ENCODE measurements at places on chromosomes 6 and 20.

DNA sequence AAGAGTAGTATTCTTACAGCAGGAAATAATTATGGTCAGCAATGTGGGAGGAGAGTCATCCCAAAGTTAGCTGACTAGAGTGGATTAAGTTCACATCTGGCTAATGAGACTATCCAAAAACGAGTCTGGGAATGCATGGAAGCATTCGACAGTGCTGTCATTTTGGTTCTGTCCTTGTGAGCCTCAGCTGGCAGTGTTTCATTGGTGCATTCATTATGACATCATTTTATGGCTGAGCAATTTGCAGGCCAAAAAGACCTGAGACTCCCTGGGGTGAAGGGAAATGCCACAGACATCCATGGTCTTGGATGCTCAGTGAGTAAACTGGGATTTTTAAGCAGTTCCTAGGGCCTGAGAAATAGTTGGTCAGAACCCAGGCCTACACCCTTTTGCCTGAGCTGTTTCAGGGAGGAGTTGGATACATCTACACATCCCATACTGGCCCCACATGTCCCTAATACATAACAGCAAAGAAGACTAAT, 196.4 kb upstream of the CCN2 start:
- DNase-seq: no peak

DNA sequence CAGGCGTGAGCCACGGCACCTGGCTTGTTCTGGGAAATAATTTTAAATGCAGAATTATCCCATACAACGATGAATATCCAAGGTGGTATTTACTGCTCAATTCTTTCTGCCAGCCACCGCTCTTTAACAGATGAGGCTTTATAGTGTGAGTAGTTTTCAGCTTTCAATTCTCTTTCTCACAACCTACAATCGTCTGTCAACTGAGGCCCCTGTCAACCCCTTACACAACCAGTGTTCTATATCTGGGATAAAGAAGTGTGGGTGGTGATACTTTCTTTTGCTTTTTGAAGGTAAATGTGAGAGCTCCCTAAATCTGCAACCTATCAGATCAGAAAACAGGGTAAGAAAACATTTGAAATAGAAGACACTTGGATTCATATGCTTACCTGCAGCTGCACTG, 22.5 kb downstream of the STAU1 start:
- no peak for DNase-seq

GRCh38 chr6:2875359-2876191, 27.5 kb downstream of the SERPINB9 start:
- no peak for DNase-seq

DNA sequence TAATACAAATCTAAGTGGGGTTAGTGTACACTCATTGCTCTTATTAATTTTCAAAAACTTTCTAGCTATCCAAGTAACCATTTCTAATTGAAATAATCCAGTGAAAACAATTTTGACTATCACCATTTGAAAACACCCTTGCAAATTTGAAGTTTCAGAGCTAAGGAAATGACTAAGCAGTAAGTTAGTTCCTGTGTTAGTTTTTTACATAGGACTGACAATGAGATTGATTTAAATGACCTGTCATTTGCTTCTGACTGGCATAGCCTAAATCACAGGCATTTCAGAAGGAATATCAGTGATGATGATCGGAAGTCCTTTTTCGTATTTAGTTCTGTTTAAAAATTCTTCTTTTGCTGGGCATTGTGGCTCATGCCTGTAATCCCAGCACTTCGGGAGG, 27.0 kb downstream of the STK4 start:
- no peak for DNase-seq

DNA sequence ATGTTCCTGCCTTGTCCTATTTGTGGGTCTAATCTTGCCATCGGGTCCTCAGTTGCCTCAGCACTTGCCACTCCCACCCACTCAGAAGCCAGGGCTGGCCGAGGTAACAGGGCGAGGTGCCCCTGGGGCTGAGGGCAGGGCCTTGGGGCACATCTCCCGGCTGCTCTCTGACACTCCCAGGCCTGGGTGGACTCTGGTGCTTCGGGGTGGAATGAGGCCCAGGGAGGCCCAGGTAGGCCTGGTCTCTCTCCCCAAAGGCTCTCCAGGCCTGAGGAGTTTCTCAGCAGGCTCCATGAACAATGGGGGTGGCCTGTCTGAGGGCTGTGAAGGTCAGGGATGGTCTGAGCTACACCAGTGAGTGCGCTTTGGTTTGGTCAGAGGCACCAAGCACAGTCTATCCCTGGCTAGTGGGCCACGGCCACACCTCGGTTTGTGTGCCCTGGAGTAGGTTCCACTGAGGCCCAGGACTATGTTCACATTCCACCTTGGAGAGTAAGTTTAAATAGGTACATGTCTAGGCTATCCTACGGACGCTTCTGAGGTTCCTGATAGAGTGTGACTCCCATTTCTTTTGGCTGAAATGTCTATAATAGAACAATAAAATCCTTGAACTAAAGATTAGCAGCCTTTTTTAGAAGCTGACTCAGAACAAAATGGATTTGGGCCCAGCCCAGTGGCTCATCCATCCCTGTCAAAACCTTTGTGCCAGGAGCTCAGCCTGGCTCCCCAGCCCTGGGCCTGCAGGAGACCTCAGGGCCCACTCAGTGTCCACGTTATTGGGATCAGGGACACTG, 78.8 kb downstream of the SLC24A3 start:
- DNase-seq: no peak

DNA sequence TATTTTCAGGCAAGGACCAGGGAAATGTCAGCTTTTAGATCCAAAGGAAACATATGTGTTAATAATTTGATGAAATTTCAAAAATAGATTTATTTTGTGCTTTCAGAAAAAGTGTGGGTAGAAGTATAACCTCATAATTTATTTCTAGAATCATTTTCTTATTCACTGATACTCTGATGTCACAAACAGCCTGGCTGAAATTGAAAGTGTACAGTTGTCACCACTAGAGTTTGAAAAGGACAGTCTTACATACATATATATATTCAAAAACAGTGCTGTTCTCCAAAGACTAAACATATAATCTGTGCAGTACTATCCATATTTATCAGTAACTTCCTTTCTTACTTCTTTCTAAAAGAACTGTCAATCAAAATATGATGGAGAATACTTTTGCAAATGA, 254.4 kb upstream of the KCNQ5 start:
- DNase-seq: no peak

- DNase-seq: no peak
Measured at GRCh38 chr6:124478906-124479305, 483.3 kb upstream of the RNF217 start.

GRCh38 chr6:37779902-37780628, 39.5 kb upstream of the ZFAND3 start:
- DNase-seq: no peak

GRCh38 chr6:25481267-25481666, 170.7 kb upstream of the SCGN start:
- DNase-seq: no peak

- DNase-seq: no peak
Measured at GRCh38 chr6:53058388-53059195, 6.6 kb upstream of the FBXO9 start.

DNA sequence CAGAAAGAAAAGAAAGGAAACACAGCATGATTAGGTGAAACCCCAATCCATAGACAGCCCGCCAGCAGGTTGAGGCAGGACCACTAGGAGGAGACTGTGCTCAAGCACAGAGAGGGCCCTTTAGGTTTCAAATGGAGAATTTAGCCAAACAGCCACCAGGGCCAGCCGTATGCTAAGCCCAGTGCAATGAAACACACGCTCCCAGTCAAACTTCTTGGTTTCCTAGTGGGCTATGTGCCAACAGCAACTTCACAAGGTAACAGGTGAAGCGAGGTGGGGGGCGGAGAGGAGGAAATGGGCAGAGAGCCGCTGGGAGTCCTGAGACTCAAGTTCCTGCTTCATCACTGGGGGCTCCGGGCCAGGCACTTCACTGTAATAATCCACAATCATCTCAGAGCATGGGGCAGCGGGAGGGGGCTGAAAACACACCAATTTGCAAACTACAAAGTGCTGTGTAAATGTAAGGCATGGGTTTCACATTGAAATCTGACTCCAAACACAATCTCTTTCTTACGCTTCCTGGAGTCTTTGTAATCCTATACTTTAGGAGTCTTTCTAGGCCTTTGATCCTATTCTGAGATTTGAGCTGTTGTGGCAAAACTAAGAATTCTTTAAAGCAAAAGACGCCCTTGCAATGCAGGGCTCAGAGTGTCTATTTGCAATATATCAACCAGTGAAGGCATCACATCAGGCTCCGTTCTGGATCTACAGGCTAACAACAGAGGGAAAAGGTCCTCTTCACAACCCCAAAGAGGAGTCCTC, 117.3 kb downstream of the OPRM1 start:
- DNase-seq: peak; percentile 42

GRCh38 chr6:127129251-127129650, 10.8 kb downstream of the RSPO3 start:
- no peak for DNase-seq

- no peak for DNase-seq
Measured at GRCh38 chr20:48773837-48774418, 53.9 kb downstream of the PREX1 start.

DNA sequence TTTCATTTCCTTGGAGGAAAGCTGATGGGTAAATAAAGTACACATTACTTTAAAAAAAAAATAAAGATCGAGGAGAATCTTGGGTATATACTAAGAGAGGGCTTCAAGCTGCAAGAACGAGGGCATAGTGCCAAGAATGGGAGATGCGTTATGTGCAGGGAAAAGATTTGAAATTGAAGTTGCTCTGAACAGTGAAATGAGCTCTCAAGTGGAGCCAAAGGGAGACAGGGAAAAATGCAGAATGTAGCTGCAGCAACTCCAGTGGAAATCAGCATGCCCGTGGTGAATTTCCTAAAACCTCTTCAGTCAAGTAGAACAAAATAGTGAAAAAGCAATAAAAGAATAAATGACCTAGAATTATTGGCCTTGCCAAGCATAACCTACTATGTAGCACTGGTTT, 11.4 kb upstream of the COL9A1 start:
- no peak for DNase-seq

DNA sequence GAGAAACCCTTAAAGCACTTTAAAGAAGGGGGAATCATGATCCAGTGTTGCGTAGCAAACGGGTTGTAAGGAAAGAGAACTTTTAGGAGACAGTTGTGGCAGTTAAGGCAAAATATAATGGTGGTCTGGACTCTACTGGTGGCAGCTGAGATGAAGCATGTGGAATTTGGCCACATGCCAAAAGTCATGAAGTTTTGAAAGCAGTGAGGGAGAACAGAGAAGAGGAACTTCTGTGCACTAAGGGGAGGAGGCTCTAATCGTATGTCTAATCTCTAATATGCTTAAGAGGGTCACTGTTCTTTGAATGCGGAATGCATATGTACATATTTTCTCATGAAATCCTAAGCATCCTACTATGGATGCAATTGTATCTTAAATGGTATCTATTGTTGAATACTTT, 91.5 kb downstream of the RIMS1 start:
- peak; percentile 34 for DNase-seq

- DNase-seq: peak; percentile 15
Measured at GRCh38 chr6:123117145-123117908, 121.3 kb downstream of the CLVS2 start.

DNA sequence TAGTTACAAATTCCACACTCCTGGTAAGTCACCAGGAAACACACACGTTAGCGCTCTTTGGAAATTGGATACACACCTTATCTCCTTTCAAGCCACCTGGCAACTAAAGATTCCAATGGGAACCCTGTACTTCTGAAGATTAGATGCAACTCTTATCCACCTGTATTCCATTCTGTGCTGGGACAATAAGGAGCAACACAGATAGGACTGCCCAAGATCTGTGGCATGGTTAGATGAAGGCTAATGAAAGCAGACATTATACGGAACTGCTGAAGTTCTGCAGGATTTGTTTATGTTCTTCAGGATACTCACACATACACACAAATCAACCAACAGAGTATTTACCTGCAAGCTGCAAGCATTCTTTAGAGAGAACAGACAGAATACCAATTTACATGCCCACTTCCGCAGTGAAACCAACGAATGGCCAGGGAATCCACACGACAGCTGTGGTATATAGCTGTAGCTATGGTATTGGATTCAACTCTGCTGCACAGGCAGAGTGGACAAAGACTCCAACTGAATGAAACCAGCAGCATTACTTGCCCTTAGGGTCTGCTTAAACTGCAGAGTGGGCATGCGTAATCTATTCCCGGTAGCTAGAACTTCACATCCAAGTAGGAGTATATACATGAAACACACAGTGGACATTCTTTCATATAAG, 12.0 kb downstream of the NCOA5 start:
- no peak for DNase-seq

DNA sequence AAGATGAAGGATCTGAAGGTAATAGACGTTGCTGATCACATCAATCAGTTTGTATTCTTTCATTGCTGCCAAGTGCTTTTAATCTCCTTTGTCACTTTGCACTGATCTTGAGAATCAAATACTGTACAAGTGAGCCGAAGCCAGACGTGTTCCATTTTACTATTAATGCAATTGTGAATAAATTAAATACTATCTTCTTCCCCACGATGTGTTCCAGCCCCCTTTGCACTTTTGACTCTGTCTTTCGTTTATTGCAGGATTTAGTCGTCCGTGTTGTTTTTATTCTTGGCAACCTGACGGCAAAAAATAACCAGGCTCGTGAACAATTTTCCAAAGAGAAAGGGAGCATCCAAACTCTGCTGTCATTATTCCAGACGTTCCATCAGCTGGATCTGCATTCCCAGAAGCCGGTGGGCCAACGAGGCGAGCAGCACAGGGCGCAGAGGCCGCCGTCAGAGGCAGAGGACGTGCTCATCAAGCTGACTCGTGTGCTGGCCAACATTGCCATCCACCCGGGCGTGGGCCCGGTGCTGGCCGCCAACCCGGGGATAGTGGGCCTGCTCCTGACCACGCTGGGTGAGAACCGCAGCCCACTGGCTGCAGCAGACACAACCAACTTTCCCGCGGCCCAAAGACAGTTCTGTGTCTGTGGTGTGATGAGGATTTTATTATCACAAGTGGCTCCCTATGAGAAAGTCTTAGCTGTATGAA, 104.7 kb downstream of the ARMC2 start:
- no peak for DNase-seq

- no peak for DNase-seq
Measured at GRCh38 chr20:57612436-57612835, 7.8 kb downstream of the ZBP1 start.

DNA sequence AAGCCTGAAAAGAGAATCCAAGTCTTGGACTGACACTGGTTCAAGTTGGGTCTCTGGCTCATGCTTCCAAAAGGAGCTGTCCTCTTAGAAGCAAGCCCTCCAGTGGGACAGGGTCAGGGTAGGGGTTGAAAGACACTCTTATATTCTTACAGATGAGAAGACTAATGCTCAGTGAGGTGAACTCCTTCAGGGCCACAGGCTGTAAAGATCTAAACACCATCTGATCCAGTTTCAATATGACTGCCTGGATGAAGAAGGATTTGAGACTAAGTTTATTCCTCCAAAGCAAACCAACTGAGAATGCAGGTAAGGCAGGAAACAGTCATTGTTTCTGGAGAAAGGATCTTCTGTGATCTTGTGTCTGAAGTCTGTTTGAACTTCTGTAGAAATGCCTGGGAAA, 99.0 kb upstream of the TAB2 start:
- DNase-seq: no peak

- no peak for DNase-seq
Measured at GRCh38 chr6:703552-703951, 10.6 kb upstream of the EXOC2 start.

GRCh38 chr6:10801224-10801848, 37.0 kb downstream of the MAK start:
- peak; percentile 65 for DNase-seq

Measured in cardiac muscle cell (in vitro differentiated cells and primary cell).